ENCODE measurements at places on chromosomes 12 and 14.

DNA sequence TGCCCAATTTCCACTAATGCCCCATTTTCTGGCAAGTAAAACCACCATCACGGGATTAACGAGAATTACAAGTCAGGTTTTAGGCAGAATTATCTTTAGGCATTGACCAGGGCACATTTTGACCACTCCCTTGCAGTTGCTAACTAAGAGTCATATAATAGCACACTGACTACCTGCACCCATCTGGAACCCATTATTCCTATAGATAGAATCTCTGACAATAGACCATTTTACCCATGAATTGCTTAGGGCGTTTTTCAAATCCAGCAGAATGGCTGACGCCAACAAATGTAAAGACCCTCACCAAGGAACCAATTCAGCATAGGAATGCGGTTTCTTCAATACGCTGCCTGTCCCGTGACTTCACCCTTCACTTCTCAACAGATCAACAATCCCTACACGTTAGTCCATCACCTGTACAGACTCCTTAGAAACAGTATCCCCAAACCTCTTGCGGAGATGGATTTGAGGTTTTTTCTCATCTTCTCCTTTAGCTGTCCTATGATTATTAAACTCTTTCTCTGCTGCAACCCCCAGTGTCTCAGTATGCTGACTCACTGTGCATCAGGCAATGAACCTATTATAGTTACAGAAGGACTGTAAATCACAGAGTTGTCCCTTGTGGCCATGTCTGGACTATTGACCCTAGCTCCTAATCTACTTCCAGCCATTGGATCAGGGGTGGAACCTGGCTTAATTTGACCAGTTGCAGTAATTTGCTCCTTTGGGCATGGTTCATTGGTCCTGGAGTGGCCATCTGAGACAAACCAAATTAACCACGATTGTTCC, 177.3 kb upstream of the PLXNC1 start:
- no peak for DNase-seq

DNA sequence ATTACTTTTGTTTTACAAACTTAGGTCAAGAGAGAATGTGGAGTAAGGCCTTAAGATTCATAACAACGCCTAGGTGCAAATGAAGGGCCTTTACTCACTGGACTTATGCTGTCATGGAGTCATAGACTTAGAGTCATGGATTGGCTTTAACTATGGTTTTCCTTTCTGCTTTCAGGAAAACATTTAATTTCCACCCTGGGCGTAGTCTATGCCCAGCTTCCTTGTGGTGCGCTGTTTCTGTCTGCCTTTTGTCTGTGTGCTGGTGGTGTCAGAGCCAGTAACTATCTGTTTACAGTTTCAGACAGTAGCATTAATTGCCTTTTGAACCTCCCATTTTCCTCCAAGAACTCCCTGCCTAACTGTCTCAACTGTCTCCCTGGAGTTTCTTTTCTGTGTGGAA, 31.8 kb upstream of the COX6A1 start:
- no peak for DNase-seq

DNA sequence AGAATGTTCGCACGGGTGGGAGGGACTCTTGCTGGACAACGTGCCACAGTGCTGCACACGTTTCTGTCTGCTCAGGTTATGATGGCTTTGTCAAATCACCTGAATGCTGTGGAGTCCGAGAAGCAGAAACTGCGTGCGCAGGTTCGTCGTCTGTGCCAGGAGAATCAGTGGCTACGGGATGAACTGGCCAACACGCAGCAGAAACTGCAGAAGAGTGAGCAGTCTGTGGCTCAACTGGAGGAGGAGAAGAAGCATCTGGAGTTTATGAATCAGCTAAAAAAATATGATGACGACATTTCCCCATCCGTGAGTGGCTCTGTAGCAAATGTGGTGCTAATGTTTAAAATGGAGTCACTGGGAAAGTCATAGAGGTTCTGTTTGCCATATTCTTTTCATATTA, 28.5 kb downstream of the KLC1 start:
- no peak for DNase-seq

DNA sequence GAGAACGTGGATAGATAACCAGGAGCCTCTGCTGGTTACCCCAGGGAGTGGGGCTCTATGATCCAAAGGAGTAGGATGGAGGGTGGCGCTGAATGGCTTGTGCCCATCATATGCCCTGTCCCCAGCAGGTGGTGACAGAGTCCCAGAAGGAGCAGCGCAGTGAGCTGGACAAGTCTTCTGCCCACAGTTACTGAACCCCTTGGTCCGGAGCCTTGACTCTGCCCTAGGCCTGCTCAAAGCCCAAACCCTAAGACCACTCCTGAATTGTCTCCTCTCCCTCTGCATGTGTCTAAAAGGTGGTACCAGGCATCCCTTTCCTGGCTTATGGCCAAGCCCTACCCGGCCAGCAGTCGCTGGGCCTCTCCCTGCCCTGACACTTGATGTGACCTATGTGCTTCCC, 3.2 kb downstream of the PRPH start:
- DNase-seq = no peak

- no peak for DNase-seq
Measured at GRCh38 chr14:28767853-28768741, 1.5 kb downstream of the FOXG1 start.

- no peak for DNase-seq
Measured at GRCh38 chr12:69688021-69688420, 11.1 kb downstream of the BEST3 start.

- DNase-seq = no peak
Measured at GRCh38 chr12:13505224-13505623, 308.7 kb downstream of the EMP1 start.

DNA sequence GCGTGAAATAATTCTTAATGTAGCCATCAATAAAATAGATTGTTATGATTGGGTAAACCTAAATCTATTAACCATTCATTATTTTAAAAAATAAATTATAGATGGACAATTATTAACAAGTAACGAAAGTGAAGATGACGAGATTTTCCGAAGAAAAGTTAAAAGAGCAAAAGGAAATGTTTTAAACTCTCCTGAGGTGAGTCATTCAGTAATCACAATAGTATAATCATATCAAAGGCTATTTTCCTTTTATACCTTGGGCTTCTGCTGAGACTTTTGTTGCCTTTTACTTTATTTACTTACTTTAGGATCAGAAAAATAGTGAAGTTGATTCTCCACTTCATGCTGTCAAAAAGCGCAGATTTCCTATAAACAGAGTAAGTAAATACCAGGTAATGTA, 45.6 kb downstream of the FANCM start:
- DNase-seq = no peak

- no peak for DNase-seq
Measured at GRCh38 chr12:91928501-91928900, 217.1 kb downstream of the BTG1 start.

DNA sequence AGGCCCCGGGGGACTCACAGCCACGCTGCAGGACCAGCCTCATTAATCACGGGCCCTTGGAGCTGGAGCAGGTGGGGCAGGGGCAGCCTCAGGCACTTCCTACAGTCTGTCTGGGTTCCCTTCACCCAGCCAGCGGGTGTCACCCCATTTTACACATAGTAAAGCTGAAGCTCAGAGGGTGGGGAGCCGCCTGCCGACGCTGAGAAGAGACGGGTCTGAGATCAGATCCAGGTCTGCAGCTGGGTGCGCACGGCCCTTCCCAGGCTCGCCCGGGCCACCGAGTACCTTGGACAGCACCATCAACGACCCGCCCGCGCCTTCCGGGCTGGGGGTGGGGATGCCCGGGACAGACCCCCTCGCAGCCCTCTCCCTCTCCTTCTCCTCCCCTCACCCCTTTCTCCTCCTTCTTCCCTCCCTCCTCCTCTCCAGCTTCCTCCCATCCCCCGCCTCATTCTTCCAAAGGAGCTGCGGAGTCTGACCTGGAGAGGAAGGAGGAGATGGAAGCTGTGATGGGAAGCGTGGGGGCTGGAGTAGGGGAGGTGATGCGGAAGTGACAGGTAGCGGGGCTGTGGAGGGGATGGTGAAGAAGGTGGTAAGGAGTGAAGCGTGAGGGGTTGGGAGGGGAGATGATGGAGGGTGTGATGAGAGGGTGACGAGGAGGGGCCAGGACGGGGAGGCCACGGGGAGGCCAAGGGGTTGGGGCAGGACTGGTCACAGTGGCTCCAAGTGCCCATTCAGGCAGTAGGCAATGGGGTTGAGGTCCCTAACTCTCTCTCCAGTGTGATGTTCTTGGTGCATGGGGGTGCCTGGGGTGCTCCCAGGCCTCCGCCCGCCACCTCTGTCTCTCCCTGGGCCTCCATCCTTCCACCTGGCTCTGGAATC, 8.8 kb downstream of the DTX1 start:
- no peak for DNase-seq

DNA sequence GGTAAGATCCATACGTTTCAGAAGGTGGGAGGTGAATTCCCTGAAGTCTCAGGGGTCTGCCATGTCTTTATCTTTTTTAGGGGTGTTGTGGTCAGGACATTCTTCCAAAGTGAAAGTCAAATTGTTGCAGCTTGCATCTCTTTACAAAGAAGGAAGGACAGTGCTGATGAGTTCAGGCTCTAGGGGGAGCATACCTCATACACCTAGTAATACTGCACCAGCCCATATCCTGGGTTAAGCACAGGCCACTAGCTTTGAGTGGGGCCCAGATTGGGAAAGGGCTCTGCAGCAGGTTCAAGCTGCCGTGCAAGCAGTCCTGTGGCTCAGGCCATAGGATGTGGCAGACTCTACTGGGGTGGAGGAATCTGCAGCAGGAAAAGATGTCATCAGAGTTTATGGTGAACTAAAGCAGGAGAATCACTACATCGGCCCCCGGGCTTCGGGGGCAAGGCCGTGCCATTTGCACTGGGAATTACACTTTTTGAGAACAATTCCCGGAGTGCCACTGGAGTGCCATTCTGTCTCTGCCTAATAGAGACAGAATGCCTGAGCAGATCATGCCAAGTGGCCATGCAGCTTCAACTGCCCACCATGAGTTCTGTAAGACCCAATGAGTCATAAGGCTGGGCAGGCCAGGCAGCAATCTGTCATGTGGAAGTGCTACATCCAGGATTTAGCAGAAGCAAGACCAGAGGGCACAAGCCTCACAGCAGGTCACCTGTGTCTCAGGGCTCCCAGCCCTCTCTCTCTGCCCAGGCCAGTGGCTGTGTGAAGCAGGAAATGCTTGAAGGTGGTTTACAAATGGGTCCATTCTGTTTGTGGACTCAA, 32.3 kb downstream of the DIO3 start:
- DNase-seq = no peak

- DNase-seq = no peak
Measured at GRCh38 chr12:79569679-79570078, 121.1 kb downstream of the PAWR start.

DNA sequence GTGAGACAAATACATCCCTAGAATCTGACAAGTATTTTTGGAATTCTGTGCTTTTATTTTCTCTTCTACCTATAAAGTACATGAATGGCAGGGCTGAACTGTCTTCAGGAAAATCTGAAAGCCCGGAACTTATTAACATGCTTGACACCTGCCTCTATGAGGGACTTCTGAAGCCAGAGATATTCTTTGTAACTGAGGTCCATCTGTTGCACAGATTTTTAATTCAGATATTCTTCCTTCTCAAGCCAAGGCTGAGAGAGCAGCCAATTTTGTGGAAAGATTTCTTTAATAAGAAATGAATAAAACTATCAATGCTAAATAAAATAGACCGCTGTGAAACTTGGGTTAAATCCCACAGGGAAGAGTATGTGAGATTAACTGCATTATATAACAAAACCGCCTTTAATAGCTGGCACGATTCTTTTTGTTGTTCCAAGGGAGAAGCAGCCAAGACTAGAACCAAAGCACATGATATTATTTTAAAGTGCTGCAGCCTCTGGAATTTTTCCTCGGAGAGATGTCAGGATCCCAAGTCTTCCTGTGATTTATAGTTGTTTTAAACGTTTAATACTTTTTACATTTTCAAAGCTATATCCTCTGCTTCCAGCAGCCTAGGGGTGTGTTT, 148.9 kb downstream of the CRADD start:
- no peak for DNase-seq

DNA sequence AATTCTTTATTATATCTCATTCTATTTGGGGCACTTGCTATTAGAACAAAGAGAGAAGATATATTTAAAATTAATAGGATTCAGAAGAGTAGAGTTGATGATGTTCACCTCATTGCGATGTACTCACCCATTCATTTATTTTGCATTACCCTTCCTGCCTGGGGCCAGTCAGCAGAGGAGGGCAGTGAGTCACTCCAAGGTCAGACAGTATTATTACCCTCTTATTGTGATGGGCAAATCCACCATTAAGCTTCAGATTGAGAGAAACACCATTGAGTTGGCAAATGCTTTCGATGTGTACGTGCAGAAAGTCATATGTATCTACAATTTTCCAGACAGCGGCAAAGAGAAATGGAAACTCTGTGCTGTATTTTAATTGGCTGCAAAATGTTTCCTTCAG, 134.2 kb downstream of the BICD1 start:
- no peak for DNase-seq

- no peak for DNase-seq
Measured at GRCh38 chr14:75393794-75394193, 34.0 kb upstream of the JDP2 start.

- no peak for DNase-seq
Measured at GRCh38 chr14:101068313-101069227, 165.0 kb upstream of the RTL1 start.

DNA sequence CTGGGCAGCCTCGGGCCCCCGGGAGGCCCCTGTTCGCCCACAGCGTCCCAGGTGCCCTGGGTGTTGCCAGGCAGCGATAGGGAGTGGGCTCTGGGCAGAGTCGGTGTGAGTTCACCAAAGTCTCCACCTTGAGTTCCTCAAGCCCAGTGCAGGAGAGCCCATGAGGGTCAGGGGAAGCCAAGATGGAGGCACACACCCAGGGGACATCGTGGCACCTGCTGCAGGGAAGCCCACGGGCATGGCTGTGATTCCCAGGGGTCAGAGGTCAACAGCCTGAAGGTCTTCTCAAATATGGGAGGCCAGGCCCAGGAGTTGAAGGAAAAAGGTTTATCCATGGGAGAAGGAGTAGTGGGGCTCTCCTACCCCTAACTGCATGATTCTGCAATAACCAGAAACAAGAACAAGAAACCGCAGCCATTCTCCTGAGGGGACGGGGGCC, 148.8 kb downstream of the ADGRD1 start:
- no peak for DNase-seq

DNA sequence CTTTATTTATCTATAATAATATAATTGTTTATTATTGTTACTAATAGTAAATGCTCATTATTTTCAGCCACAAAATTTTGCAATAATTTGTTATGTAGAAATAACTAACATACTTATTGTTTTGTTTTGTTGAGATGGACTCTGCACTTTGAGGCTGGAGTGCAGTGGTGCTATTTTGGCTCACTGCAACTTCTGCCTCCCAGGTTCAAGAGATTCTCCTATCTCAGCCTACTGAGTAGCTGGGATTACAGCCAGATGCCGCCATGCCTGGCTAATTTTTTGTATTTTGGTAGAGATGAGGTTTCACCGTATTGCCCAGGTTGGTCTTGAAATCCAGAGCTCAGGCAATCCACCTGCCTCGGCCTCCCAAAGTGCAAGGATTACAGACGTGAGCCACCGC, 76.6 kb upstream of the RAP1B start:
- no peak for DNase-seq

DNA sequence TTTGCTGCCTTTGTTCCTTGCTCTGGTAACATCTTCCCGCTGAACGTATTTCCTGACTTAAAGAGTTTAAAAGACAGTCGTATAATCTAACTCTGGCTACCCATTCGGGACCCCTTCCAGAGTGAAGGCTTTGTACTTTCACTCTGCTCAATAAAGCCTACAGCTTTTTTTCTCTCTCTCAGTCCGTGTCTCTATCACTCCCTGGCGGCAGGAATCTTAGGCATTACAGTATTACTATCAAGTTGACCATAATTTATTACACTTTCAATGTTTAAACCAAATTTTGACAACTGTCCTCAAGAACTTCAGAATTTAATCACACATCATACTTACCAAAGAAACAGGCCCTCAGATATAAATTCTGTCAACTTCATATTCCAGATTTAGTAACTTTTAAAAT, 967.9 kb downstream of the FSCB start:
- DNase-seq = no peak

- no peak for DNase-seq
Measured at GRCh38 chr14:82725213-82725612, 1191.6 kb upstream of the SEL1L start.

Data from effector memory CD4-positive, alpha-beta T cell (primary cell).